Activated CD4-positive, alpha-beta T cell treated with anti-CD3 and anti-CD28 coated beads for 4 hours (primary cell): ENCODE measurements at places on chromosomes 4 and X.

- DNase-seq = no peak
These were observed 39.3 kb downstream of the CPE start for GRCh38 chr4:165418073-165418472.

GRCh38 chr4:14167876-14168510 is 540.5 kb upstream of the BOD1L1 start:
- no peak for DNase-seq

DNA sequence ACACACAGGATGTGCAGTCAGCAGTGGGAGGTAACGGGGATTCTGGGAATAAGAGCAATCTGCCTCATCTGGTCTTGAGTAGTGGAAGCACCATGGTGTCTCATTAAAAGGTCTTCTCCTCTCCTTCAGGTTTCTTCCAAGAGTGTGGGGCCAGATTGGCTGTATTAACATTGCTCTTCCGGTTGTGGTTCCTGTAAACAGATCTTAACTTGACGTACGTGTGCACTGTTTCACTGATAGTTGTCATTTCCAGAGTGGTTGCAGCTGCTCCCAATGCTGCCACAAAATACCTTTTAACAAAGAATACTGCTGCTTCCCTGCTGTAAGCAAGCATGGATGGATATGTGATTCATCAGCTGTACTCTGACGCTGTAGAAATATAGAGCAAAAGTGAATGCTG is 1443.4 kb upstream of the TENM3 start:
- DNase-seq = no peak

GRCh38 chr4:106594291-106594952 is 225.8 kb upstream of the GIMD1 start:
- DNase-seq = no peak

- DNase-seq = no peak
These were observed 229.3 kb downstream of the ANKRD50 start for GRCh38 chr4:124483048-124483906.

GRCh38 chr4:135732448-135732847 is 1530.9 kb upstream of the PABPC4L start:
- no peak for DNase-seq

- DNase-seq = no peak
These were observed 123.7 kb downstream of the STOX2 start for GRCh38 chr4:184028561-184029374.

GRCh38 chr4:96504386-96504785 is 664.5 kb downstream of the PDHA2 start:
- no peak for DNase-seq

DNA sequence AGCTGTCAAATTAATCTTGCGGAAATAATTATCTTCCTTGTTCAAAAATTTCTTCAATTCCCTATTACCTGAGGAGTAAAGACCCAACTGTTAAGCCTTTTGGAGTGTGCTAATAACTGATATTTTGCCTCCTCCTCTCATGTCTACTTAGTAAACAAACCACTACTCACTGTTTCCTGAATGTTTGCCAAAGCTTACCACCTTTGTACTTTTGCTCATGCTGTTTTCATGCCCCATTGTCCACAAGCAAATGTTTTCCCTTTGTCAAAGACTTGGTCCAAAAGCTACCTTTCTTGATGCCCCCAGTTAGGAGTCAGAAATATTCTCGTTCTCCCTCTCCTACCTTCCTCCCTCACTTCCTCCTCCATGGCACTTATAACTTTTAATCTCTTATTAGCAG is 226.1 kb downstream of the ENOX2 start:
- DNase-seq = no peak

GRCh38 chr4:180156684-180157083 is 2086.5 kb upstream of the TENM3 start:
- no peak for DNase-seq
